ENCODE measurements at places on chromosomes 1 and 21.

GRCh38 chr1:8580566-8580965, 236.9 kb downstream of the RERE start:
- no peak for DNase-seq

DNA sequence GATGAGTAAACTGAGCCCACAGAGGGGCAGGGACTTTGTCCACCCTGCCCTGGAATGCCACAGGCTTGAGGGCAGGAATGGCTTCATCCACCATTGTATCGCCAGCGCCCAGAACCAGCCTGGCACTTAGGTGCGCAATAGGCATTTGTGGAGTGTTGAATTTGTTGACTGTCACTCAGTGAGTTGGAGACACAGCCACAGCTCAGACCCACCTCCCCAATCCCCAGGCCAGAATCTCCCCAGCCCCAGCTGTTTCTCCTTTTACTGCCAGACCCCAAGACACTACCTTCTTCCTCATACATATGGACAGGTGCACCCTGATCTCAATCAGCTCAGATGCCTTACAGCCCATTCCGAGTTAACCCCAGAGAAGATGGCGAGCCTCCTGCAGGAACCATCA, 674.5 kb downstream of the MATN1 start:
- DNase-seq = no peak

DNA sequence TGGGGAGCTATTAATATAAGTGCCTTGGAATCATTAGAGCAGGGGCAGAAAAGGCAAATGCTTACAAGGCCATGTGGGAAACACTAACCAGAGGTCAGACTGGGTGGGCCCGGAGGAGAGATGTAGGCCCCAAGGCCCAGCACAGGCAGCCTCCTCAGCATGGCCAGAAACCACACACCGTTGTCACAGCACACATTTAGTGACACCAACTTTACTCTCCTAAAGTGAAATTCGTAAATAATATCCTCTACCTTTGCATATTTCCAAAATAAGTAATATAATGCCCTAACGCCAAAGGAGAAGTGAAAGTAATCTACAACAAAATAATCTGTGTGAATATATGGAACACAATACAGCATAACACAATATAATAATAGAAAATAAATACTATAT, 62.6 kb downstream of the KIF21B start:
- DNase-seq = no peak

DNA sequence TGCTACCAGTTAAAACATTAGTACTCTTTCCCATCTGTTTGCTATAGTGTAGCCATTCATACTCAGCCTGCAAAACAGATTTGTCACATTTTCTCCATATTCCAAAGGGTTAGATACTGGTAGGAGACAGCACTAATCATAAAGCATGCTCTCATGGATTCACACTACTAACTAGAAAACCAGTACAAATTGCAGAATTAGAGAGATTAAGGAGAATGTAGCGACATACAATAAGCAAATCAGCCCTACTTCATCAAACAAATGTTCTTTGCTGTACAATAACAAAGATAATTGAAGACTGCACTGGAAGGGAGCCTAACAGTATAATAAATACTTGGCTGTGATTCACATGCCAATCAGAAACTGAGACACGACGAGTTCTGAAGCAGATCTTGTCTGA, 368.0 kb upstream of the PRMT6 start:
- no peak for DNase-seq

GRCh38 chr1:194209920-194210319, 1023.5 kb upstream of the B3GALT2 start:
- no peak for DNase-seq

DNA sequence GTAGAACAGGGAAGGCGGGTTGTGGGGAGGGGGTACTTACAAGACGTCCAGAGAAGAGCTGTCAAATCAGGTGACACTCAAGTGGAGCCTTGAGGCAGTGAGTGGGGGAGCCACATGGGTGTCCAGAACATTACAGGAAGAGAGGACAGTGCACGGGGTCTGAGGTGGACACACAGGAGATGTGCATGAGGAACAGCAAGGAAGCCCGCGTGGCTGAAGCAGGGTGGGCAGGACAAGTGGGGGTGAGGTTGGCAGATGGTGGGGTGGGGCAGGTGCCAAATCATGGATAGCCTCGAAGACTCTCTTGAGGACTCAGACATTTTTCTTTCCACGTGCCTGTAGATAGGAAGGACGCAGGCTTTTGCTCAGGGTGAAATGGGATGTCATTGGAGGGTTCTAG, 921 bp downstream of the SMPDL3B start:
- no peak for DNase-seq

DNA sequence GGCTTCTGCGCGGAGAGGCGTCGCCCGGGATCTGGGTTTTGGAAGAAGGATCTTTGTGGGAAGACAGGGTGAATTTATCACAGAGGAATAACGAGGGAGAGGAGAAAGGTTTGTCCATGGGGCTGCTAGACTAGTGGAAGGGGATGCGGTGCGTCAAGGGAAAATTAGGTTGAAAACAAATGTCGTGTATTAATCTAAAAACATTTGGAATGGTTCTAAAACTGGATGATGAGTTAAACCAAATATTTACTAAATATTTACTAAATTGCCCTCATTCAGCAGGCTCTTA, 647 bp downstream of the RO60 start:
- DNase-seq = no peak

- DNase-seq = peak; percentile 31
Measured at GRCh38 chr1:180415985-180416633, 86.3 kb downstream of the ACBD6 start.

GRCh38 chr1:53091841-53092645, 30.0 kb downstream of the PODN start:
- DNase-seq = no peak

- DNase-seq = no peak
Measured at GRCh38 chr1:94514095-94514727, 27.3 kb downstream of the F3 start.

- no peak for DNase-seq
Measured at GRCh38 chr1:61506236-61506635, 218.7 kb downstream of the TM2D1 start.

DNA sequence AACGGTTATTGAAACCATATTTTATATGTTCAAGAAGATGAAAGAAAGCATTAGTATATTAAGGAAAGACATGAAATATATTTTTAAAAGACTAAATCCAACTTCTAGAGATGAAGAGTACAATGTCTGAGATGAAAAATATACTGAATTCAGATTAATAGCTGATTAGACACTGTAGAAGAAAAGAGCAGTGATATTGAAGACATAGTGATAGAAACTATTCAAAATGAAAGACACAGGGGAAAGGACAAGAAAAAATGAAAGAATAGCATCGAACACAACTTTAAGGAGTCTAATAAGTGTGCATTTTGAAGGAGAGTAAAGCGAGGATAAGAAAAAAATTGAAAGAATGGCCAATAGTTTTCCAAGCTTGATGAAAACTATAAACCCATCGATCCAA, 11.2 kb upstream of the IFNAR1 start:
- DNase-seq = no peak

Data from NCI-H748 treated with DMSO at 0.1 percent for 48 hours (cell line).